ENCODE measurements at places on chromosomes 4 and X. TPM values are rescaled to one million over a fixed set of nuclear protein-coding genes. Genes with fewer than 3 reads are reported as not detected.

GRCh38 chr4:53844133-53844532 is 220.3 kb downstream of the CHIC2 start:
- no peak for DNase-seq

The ZAR1 gene
- total RNA-seq, result not detected

The KDR gene
- total RNA-seq, result 106 TPM

The POLN gene
- 5.5 TPM for total RNA-seq

GRCh38 chrX:151181088-151181487 is 4.7 kb downstream of the GPR50 start:
- no peak for DNase-seq

DNA sequence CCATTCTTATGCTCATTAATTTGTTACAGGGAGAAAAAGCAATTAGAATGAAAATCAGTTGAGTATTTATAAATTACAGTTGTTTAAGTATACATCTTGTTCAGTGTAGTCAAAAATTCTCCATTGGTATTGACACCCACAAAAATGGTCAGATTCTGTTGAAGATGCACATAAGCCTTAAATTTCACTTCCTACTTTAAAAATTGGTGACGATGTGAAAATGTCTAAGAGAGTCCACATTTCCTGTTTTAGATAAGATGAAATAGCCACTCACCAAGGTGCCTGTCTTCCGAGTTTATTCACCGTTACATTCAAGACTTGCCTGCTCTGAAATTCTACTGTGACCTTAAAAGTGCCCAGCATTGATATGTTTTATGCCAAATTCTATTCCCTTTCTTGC is 93.6 kb downstream of the GPR143 start:
- DNase-seq, result no peak

The TBC1D9 gene
- 48.8 TPM for total RNA-seq

- no peak for DNase-seq
These were observed 636.9 kb upstream of the BOD1L1 start for GRCh38 chr4:14264437-14264836.

DNA sequence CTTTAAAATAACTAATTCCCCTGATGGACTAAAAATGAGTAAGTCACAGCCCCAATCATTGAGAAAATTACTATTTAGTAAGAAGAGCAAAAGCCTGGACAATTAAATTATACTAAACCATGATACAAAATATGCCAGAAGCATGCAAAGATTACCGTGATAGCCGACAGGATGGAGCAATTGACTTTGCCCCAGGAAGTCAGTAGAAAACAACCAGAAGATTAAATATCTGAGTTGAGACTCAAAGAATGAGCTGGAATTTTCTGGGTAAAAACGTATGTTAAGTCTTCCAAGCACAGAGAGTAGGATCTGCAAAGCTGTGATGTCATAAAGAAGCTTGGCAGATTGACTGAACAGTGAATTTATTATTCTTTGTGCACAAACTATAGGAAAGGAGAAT is 816.1 kb upstream of the TENM3 start:
- no peak for DNase-seq

The PWWP3B gene
- 21.3 TPM for total RNA-seq

DNA sequence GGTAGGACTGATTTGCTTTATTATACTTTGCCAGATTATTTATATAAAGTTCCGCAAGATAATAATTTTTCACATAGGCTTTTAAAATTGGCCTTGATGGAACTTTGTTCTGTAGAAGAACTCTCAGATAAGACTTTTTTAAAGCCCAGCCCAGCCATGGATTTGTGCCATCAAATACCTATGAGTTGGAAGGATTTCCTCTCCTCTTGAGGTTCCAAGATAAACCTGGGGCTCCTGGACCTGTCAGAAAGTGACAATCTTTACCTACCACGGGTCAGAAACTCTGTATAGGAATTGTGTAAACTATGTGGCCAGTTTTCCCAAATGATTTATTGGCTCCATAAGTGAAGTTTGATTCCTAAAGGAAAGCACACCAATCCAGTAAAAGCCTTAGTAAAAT is 271.9 kb upstream of the GRID2 start:
- no peak for DNase-seq

The SYNPO2 gene
- total RNA-seq, result 281 TPM

The SPANXN5 gene
- not detected for total RNA-seq

DNA sequence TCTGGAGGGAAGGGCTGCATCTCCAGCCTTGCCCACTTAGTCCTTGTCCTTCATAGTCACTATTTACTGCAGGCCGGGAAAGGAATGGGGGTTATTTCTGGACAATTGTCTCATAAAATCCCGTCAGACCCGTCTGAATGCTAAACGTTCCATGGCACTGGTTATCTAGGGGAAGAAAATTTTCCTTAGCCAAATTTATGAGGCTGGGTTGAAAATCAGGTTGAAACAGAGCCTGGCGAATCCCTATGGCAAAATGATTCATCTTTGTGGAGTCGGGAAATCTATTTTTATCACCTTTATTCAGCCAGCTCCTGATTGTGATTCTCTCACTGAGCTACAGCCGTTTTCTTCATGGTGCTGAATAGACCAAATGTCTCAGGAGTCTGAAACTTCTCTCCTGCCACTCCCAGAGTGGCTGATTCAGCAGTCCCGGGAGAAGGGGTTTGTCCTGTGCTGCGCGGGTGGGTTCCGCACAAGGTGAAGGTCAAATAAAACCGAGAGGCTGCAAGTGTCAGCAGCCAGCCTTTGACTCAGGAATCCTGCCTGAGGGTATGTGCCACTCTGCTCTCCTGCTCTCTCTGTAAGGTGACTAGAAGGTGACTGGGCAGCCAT is 1.0 kb downstream of the LIMCH1 start:
- no peak for DNase-seq

- no peak for DNase-seq
These were observed 129.1 kb downstream of the TRIML1 start for GRCh38 chr4:188268131-188268908.

- DNase-seq, result no peak
These were observed 22.8 kb downstream of the GPAT3 start for GRCh38 chr4:83558680-83559079.

The MAML3 gene
- total RNA-seq, result 50.5 TPM

DNA sequence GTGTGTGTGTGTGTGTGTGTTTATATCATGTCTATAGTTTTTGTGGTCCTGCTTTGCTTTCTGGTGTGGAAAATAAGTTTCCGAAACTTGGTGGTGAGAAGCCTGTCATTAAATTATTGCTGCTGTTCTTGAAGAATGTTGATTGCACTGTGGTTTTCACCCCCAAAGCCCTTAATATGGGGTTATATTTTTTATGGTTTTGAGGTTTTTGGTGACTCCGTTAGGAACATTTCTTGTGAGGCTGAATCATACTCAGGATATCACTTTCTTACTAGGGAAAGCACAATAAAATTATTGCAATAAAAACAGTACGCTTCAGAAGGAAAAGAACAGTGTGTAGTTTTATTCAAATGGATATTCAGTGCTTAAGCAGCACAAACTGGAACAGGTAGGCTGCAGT is 539.1 kb upstream of the MAGEB18 start:
- no peak for DNase-seq

The STATH gene
- total RNA-seq, result not detected

- DNase-seq, result no peak
These were observed 198.2 kb upstream of the PSAPL1 start for GRCh38 chr4:7632971-7633370.

- DNase-seq, result no peak
These were observed 74.4 kb upstream of the PRKX start for GRCh38 chrX:3787856-3788255.

The GUCY1B1 gene
- 24.8 TPM for total RNA-seq

DNA sequence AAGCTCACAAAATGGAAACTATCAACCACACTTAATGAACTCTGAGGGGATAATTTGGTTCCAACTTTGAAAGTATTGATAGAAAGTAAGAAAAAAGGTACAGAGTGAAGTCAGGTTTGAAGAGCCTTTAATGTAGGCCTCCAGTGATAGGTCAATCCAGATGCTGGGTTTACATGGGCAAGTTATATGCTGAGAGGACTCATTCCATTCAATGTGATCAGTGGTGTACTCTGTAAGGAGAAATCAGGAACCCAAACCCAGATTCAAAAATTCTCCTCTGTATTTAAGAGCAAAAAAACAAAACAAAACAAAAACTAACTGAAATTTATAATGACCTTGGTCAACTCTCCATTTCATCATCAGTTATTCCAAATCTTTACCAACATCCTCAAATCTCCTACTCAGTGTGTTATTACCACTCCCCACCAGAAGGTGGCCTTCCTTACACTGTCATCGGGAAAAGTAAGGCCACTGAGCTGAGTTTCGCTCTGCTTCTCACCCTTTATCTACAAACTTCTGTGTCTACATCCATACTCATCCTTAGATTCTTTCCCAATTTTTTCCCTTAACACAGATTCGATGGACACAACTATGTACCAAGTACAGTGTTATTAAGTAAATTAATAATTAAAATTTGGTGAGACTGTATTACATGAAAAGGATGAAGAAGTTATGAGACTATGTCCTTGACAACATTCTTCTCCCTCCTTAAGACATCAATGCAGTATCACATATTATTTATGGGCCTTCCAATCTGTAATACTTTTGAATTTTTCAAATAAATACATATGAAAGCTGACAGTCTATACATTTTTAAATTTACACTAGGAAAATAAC is 88.3 kb downstream of the ZAR1 start:
- DNase-seq, result peak; percentile 66

GRCh38 chrX:45295259-45295986 is 94.7 kb upstream of the DIPK2B start:
- DNase-seq, result no peak

- no peak for DNase-seq
These were observed 21.4 kb downstream of the TMEM187 start for GRCh38 chrX:153993978-153994377.

GRCh38 chr4:154618708-154619315 is 6.4 kb upstream of the FGG start:
- DNase-seq, result no peak

GRCh38 chr4:172698256-172698655 is 470.4 kb upstream of the GALNT7 start:
- no peak for DNase-seq

- no peak for DNase-seq
These were observed 304.1 kb upstream of the TECRL start for GRCh38 chr4:64713256-64713840.

GRCh38 chr4:48906206-48907173 is at the start of gene OCIAD2:
TSS of gene OCIAD2 (minus strand) at chr4:48906774. CDS start at chr4:48904549, 2,225 bp downstream.
- peak; percentile 30 for DNase-seq

Measured in uterus (tissue), 4 donors.